IMR-90 (cell line): ENCODE measurements at places on chromosomes 16 and 17. TPM values are rescaled to one million over a fixed set of nuclear protein-coding genes. Genes with fewer than 3 reads are reported as not detected.

Gene ITGAD
- not detected in 2 replicates for polyA plus RNA-seq

Gene GPR142
- not detected in 2 replicates for polyA plus RNA-seq

Gene BICDL2
- 0.17 and 0.19 TPM in 2 replicates for polyA plus RNA-seq

Gene CD19
- polyA plus RNA-seq = not detected in 2 replicates

DNA sequence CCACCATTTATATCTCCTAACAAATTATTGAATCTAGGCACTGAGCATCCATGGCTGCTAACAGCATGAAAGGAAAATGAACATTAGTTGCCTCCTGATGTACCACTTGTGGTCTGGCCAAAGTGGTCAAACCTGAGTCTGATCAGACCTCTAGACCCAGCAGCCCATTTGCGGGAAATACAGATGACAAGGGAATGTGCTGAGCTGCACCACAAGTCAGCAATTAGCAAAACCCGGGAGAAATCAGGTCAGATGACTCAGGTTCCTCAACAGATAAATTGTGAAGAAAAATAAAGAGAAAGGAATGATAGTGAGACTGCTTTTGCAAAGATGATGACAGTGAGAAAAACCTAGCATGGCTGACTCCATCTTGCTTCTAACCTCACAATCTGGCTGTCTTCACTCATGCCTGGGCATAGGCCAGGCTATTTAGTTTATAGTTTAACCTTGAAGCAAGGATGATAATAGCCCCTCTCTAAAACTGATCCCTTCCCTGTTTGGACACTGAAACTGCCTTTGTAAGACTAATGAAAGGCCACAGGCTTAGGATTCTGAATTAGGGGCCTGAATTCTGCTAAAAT, 142.7 kb upstream of the ASIC2 start:
- no peak for DNase-seq

- no peak for DNase-seq
Observed at GRCh38 chr16:54436346-54436745, 149.8 kb upstream of the IRX3 start.

- DNase-seq = no peak
Observed at GRCh38 chr16:50568187-50568815, 20.1 kb downstream of the NKD1 start.
